ENCODE measurements at places on chromosomes 7 and 10. TPM values are rescaled to one million over a fixed set of nuclear protein-coding genes. Genes with fewer than 3 reads are reported as not detected.

Gene MMP21
- not detected for total RNA-seq

Gene FGL2
- total RNA-seq = 4.3 TPM

- no peaks in the 10 kb centered on the region for H3K36me3 ChIP-seq
- H3K4me3 ChIP-seq = no peak overlapping the region
- H3K27ac ChIP-seq = no peak overlapping the region
- H3K27me3 ChIP-seq = no peaks in the 10 kb centered on the region
- DNase-seq = no peak
- H3K4me1 ChIP-seq = no peaks in the 10 kb centered on the region
Measured at GRCh38 chr7:117707080-117707479, 166.2 kb downstream of the CTTNBP2 start.

DNA sequence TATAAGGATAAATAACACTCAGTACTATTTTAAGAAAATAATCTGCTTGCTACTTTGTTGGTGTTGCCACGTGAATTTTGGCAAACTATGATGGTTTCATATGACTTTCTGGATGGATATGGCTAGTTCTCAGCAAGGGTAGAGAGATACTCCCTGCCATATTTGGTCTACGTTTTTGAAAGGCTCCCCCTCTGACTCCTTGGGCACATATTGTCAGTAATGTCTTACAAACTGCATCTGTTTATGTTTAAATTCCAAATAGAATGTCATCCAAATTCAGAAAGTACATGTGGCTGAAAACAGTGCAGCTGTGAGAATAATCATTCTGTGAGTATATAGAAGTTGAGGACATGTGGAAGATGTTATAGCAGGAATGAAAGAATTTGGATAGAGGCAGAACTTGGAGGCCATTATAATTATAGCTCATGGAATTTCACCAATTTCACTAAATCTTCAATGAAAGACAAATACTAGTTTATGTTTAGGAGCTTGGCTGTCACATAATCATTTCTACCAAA lies 107.8 kb downstream of the SRI start:
- no peak for DNase-seq
- H3K36me3 ChIP-seq = no peaks in the 10 kb centered on the region
- H3K4me1 ChIP-seq = no peaks in the 10 kb centered on the region
- H3K27ac ChIP-seq = no peak overlapping the region

- DNase-seq = no peak
- H3K4me1 ChIP-seq = peaks cover 3% of the 10 kb centered on the region
- no peaks in the 10 kb centered on the region for H3K27me3 ChIP-seq
Measured at GRCh38 chr7:38838725-38839385, 70.1 kb downstream of the VPS41 start.

DNA sequence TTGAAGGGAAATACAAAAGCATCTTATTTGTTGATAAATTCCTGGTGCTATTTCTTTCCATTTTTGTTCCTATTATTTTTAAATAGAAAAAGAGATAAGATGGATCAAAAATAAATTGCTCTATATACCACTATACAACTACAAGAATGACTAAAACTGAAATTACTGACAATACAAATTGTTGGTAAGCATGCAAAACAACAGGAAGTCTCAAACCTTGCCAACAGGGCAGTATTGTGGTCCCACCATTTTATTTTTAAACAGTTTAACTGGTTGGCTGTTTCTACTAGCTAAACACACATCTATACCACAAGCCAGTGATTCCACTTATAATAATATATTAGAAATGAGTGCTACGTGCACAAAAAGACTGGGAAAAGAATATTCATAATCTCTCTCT lies 213.0 kb downstream of the JAZF1 start:
- H3K36me3 ChIP-seq = no peaks in the 10 kb centered on the region
- H3K4me3 ChIP-seq = no peak overlapping the region
- H3K4me1 ChIP-seq = no peaks in the 10 kb centered on the region
- no peaks in the 10 kb centered on the region for H3K27me3 ChIP-seq
- DNase-seq = no peak
